Urinary bladder (tissue), 4 donors: ENCODE measurements at places on chromosomes 16 and 17.

DNA sequence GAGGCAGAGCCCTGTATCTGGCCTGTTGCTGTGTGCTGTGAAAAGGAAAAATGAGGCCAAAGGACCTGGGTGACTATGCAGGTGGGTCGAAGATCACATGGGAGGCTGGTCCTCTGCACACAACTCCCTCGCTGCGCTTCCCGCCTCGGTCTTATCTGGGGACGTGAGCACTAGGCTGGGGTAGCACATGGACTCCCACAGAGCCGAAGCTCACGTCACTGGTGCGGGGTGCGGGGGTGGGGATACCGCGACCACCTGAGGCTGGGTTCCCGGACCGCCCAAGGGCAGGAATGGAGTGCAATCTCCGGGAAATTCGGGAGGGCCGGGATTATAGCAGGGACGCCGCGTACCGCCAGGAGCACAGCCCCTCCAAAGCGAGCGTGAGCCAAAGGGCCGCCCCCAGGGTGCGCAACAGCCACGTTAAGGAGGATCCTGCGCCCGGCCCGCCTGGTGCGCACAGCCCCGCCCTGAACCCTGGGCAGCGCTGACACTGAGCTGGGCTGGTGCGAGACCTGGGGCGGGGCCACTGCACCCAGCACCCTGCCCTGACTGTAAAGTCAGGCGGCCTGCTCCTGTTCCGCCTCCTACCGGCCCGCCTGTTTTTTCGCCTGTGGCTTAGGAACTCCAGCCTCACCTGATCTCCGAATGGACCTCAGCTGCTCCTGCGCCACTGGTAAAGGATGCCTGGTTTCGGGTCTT is 4.8 kb downstream of the MT1A start:
- DNase-seq, result no peak

GRCh38 chr16:88872650-88873331 is 6.3 kb upstream of the PABPN1L start:
- DNase-seq, result no peak

GRCh38 chr17:16407911-16408588 is 7.3 kb upstream of the TRPV2 start:
- DNase-seq, result peak; percentile 58

DNA sequence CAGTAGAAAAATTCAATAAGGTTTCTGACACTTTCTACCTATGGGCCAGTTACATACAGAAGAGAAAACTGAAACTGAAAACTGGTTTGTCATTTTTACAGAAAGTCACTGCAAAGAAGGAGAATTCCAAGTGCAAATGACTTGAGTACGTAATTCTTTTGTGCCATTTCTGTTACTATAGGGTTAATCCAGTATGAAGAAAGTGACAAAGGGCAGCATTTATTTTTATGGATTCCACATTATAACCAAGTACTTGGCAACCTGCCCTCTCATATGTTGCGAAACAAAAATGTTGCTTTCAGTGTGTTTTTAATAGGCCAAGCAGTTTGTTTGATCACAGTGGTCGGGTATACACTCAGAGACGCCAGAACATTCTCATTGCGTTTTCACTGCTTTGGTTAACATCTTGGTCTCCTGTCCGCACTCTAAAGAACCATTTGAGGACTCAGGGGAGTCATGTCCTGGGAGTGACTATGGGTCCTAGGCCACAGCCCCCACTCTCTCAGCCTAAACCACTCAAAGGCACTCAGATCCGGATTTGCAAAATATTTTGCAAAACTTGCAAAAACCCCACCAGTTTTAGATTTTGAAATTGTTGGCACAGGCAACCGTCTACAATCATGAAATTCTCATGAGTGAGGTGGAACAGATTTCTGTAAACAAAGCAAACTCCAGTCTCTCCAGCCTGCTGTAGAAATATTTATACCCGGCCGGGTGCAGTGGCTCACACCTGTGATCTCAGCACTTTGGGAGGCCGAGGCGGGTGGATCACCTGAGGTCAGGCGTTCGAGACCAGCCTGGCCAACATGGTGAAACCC is 15.4 kb upstream of the HELZ start:
- peak; percentile 66 for DNase-seq

DNA sequence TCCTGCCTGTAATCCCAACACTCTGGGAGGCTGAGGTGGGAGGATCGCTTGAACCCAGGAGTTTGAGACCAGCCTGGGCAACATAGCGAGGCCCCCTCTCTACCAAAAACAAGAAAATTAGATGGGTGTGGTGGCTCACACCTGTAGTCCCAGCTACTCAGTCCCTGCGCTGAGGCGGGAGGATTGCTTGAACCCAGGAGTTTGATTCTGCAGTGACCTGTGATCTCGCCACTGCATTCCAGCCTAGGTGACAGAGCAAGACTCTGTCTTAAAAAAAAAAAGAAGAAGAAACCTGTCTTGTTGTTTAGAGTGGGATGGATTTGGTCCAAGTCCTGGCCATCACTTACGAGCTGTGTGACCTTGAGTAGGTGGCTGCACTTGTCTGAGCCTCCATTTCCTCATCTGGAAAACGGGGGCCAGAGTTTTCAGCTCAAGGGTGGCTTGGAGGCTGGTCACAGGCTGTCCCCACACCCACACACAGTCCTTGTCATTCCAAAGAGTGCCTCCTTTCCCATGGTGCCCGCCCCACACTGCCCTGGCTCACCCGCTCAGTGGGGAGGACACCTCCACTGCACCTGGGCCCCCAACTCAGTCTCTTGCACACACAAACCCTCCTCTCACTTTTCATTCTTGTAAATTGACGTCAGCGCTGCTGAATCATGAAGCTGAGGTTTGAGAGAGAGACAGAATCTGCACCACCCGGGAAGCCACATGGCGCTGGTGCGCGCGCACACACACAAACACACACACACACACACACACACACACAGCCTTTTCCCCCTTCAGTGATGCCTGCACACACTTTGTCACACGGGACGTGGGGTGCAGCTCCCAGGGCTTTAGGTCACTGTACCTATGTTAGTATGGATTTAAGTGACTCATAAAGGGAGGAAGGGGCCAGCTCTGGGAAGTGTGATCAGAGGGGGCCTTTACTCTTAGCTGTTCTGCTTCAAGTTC is 4.2 kb downstream of the SOCS1 start:
- no peak for DNase-seq

GRCh38 chr16:10171221-10171620 is 11.0 kb downstream of the GRIN2A start:
- no peak for DNase-seq

GRCh38 chr17:80284631-80285030 is 24.0 kb downstream of the RNF213 start:
- no peak for DNase-seq

- no peak for DNase-seq
These were observed 57.7 kb downstream of the SRL start for GRCh38 chr16:4184038-4184702.

DNA sequence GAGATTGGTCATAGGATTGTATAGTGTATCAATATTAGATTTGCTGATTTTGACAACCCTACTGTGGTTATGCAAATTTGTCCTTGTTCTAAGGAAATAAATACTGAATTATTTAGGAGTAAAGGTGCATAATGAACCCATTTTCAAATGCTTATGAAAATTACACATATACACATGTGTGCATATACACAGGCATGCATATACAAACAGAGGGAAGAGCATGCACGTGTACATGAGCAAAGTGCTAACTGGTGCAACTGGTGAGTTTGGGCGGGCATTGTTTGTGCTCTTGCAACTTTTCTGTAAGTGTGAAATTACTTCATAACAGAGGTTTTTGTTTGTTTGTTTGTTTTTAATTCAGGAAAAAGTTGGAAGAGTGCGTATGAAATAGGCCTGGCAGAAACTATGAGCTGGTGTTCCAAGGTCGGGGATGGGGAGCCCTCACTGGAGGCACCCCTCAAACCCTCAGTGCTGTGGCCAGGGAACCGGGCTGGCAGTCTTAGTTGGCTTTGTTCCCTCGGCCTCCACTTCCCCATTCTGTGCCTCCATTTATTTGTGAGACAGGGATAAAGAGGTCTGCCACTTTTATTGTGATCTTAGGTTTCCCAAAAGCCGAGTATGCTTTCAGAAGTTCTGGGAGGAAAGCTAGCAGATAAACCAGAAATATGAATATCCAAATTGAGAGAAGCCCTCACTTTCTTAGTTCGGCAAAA is 5.8 kb downstream of the DEXI start:
- no peak for DNase-seq
